Esophagus squamous epithelium (tissue), 5 donors: ENCODE measurements at places on chromosomes 1 and 21.

DNA sequence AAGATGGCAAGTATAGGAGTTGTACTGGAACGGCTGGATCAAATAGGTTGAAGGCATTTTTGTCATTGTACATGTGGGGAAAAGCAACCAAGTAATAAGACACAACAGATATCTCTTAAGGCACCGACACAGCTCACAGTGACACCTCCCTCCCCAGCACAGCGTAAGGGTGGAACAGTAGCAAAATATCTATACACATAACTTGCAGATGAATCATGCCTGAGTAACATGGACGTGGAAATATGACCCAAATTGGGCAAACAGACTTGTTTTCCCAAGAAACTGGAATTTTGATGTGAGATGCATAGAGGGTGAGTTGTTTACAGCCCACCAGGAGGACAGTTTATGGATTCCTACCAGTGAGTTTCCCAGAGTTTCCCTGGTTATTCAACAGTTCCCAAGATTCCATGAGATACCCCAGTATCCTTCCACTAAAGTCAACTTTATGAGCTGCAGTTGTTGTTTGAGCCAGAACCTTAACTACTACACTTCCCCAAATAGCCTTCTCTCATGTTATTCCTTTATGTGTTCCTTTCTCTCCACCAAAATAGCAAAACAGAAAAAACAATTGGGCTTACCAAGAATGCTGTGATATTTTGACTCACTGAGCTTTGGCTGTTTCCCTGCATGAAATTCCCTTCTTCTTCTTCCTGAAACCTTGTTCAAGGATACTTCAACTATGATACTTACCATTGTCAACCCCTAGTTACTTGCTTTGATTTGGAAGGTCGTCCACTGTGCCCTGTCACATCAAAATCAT lies 7.1 kb upstream of the DR1 start:
- DNase-seq = no peak

DNA sequence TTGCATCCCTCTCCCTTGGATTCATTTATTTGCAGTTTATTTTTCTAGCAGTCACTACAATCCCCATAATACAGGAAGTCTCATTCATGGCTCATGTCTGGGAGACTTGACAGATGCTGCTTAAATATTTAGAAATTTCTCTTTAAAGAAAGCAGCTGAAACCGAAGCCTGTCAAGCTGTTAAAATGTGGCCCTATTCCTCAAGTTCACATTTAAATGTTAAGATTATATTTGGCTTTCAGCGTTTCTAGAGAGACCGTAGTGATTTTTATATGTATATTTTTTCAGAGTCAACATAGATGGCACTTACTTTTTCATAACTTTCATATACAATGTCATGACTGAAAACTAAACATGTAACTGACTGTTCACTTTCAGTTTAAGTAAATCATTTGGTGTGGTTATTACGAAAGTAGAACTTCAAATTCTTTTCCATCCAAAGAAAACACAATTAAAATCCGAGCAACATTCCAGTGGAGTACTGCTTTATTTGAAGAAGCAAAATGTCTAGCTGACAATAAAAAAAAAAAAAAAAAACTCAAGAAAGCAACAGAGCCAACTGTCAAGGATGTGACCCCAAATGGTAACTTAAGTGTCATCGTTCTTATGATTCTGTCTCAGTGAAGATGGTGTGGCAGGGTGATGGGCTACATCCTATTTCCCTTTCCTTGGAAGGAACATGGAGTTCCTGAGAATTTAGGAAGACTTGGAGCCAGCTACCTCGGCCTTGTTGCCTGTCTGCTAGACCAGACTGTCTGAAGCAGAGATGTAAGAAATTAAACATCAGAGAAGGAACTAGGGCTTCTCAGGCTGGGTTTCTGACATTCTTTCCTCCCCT lies 37.8 kb downstream of the MIS18A start:
- no peak for DNase-seq

DNA sequence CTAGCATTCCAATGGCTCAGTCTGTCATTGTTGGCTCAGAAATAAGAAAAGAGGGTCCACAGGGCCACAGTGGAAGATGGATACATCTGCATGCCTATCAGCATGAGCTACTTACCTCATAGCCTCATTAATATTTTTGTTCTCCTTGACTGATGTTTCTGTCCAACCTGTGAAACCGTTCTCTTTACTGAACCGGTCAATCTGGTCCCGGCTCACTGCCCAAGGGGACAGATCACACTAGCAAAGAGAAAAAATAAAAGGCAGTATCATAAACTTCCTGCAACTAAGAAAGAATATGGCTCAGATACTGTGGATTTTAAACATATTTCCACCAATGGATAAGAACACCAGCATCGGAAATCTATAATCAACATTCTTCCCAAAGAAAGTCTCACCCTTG lies 4.7 kb downstream of the RAB29 start:
- no peak for DNase-seq

- no peak for DNase-seq
Measured at GRCh38 chr1:233490488-233490887, 123.4 kb upstream of the KCNK1 start.

- no peak for DNase-seq
Measured at GRCh38 chr1:8969937-8970336, 24.3 kb downstream of the CA6 start.

DNA sequence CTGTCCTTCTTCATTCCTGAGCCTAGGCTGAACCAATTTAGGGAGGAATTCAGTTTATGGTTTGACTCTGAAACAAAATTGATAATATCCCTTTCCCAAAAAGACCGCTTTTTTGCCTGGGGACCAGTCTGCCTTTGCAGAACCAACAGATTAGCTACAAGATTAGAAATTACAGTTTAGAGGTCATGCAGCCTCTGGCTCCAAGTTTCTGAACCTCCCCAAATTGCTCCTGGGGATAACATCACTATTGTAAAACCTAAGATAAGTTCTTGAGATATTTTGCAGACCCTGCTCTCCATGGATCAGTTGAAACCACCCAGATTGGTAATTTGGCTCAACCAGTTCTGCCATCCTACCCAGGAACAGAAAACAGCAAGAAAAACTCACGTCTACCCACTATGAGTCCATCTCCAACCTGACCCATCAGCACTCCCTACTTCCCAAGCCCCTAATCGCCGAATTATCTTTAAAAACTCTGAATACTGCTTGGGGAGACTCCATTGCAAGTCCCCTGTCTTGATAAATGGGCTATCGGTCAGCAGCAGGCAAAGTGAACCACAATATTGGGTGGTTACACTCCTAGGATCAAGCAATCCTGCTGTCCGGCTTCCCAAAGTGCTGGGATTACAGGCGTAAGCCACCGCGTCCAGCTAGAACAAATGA lies 605 bp upstream of the RABGGTB start:
- DNase-seq = no peak

GRCh38 chr1:67566803-67567377 lies 118.1 kb upstream of the GADD45A start:
- no peak for DNase-seq

- no peak for DNase-seq
Measured at GRCh38 chr1:78690516-78690915, 40.9 kb downstream of the IFI44 start.

DNA sequence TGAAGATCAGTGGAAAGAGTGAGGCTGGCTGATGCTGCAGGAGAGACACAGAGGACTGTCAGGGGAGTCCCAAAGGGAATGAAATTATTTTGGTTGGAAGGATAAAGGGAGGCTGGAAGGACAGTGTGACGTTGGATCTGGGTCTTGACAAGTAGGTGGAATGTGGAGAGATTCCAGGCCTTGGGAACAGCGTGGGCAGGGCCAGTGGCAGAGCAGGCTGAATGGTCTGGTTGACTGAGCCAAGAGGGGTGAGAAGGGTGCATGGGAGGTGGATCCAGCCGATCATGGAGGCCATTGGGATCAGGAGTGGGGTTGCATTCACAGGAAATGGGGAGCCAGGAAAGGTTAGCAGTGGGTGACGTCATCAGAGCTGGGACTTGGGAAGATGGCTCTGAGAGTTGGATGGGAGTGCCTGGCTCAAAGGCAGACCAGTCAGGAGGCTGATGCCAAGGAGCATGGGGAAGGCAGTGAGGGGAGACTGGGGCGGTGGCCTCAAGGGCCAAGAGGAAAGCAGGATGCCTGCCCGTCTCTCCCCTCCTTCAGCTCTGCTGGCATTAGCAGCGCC lies 146.2 kb upstream of the VAMP3 start:
- no peak for DNase-seq

GRCh38 chr1:24311234-24311633 lies 7.9 kb upstream of the GRHL3 start:
- DNase-seq = no peak

DNA sequence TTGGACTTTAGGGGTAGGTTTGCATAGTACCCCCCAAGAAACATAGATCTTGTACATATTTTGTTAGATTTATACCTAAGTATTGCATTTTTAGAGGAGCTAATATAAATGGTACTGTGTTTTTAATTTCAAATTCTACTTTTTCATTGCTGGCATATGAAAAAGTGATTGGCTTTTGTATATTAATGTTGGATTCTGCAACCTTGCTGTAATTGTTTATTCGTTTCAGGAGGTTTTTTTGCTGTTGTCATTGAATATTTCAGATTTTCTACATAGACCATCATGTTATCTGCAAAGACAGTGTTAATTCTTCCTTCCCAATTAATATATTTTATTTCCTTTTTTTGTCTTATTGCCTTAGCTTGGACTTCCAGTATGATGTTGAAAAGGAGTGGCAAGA lies 23.0 kb upstream of the EDARADD start:
- DNase-seq = no peak

DNA sequence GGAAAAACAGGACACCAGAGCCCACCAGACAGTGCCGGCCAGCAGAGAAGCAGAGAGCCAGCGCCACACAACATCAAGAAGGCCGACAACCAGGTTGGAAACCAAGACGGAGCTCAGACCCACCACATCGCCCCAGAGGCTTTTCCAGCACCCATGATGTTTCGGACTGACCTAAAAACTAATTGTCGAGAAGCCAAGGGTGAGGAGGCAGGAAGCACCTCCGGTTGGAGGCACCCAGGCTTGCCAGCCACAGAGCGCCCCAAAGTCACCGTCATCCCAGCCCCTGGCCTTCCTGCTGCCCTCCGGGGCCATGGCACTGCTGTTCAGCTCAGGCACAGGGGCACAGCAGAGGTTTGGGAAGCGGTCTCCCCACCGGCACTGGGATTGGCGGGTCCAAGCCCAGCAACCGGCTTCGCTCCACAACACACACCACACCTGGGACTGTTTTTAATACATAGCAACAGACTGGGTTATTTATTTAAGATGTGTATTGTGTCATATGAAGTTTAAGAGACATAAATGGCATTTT lies 67.2 kb downstream of the SLC37A1 start:
- no peak for DNase-seq

GRCh38 chr1:1534401-1535154 lies 5.8 kb downstream of the TMEM240 start:
- no peak for DNase-seq

- DNase-seq = no peak
Measured at GRCh38 chr1:53197291-53198200, 922 bp downstream of the CPT2 start.

DNA sequence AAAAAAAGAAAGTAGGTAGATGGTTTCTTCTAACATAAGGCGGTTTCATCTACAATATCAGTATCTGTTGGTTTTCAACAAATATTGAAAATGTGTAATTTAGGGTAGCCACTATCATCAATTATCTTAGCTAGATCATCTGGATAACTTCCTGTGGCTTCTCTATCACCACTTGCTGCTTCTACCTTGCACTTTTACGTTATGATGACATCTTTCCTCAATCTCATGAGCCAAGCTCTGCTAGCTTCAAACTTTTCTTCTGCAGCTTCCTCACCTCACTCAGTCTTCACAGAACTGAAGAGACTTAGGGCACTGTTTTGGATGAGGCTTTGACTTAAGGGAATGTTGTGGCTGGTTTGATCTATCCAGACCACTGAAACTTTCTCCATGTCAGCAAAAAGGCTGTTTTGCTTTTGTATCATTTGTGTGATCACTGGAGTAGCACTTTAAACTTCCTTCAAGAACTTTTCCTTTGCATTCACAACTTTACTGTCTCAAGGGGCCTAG lies 144.9 kb upstream of the HP1BP3 start:
- no peak for DNase-seq

GRCh38 chr1:24751833-24752232 lies 6.6 kb downstream of the CLIC4 start:
- DNase-seq = no peak

DNA sequence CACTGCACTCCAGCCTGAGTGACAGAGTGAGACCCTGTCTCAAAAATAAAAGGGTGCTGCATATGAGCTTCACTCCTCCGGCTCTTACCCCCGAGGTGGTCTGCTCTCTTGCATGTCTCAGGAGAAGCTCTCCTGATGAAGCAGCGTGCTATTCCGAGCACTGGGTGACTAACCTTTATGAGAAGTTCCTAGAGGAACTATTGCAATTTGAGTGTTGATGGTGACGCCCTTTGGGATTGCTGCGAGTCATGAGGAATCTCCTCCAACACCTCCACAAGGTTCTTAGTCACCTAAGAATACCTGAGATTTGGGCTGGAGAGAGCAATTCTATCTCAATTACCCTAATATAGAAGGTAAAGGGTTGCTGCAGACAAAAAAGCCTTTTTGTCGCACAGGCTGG lies 40.8 kb upstream of the TINAGL1 start:
- no peak for DNase-seq

DNA sequence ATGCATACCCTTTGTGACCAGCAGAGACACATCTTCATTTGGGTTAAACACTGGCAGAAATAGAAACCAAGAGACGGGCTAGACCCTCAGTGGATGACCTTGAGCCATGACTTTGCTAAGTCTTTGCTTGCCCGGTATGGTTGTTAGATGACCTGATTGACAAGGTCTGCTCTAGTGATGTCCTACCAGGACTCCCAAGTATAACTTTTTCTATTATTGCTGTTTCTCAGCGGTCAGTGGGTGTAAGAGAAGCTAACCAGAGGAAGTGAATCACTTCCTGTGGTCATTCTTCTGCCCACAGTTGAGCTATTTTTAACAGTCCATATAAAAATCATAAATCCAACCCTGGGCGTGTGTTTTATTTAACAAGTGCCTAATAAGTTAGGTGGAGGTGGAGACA lies 126.2 kb upstream of the ETS2 start:
- DNase-seq = no peak

- DNase-seq = no peak
Measured at GRCh38 chr1:174964261-174964971, 35.3 kb upstream of the CACYBP start.
